ENCODE measurements at places on chromosomes 3 and 15.

GRCh38 chr15:27958911-27959578 lies 140.1 kb downstream of the OCA2 start:
- DNase-seq: no peak

DNA sequence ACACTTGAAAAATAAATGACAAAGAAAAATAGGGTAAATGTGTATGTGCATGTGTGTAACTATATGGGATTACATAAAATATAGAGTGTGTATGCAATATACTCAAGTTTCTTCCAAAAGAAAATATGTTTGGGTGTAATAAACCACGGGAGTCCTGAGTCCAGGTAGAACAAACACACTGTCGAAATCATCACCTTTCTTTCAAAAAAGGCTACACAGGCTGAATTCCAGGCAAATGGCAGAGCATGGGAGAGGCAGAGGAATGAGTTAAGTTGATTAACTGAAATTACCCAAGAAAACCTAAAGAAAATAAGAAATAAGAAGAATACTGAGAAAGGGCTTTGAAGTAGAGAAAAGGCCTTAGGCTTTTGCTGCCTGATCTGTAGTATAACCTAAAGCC lies 26.1 kb downstream of the CEP152 start:
- DNase-seq: no peak

GRCh38 chr3:57164657-57165573 lies at the start of gene IL17RD:
Gene IL17RD (minus strand): TSS chr3:57165353. CDS start chr3:57165286, 67 bp downstream.
- no peak for DNase-seq

GRCh38 chr15:69601711-69602504 lies 149.3 kb downstream of the RPLP1 start:
- no peak for DNase-seq

DNA sequence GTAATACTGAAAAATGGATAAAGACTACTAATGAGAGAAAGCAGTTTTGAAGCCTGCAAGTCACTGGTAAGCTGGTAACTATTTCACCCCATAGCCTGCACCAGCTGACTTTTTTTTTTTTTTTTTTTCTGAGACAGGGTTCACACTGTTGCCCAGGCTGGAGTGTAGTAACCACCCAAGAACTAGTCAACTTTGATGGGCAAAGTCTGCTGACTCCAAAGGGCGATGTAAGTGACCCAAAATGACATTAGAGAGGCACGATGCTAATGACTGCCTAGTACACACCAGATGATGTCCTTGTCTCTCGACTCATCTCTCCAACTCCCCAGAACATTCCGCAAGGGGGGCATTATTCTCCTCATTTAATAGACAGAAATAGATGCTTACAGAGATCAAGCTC lies 12.9 kb upstream of the TMEM41A start:
- no peak for DNase-seq

GRCh38 chr15:82108489-82109078 lies 62.8 kb upstream of the MEX3B start:
- DNase-seq: no peak

- DNase-seq: no peak
Observed at GRCh38 chr15:77769700-77770099, 137.0 kb upstream of the LINGO1 start.

- no peak for DNase-seq
Observed at GRCh38 chr3:188916934-188917401, 254.8 kb upstream of the TPRG1 start.
